ENCODE measurements at places on chromosomes 2 and 18.

DNA sequence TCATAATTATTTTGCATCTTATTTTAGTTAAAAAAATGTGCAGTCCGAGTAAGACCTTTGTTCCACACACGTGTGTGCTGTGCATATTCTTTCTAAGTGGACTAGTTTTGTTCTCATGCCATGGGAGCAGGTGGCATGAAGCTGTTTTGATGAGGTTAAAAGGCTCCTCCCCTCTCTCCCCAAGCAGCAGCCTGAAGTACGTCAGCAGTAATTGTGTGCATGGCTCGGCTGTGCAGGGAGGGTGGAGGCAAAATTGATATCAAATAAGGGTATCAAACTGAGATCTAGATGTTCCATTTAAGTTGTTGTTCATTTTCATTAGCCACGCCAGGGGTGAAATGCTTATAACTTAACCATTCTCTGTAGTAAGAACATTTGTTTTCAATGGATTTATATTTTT lies at the start of gene NYAP2:
NYAP2 (plus strand) TSS at position 207 of the 400 bp plus-strand sequence. CDS start 9,171 bp downstream, outside the sequence.
- peak; percentile 64 for DNase-seq

GRCh38 chr2:240705204-240705791 lies 13.6 kb downstream of the AQP12A start:
- DNase-seq: no peak

- no peak for DNase-seq
Measured at GRCh38 chr2:64296695-64297346, 152.6 kb upstream of the PELI1 start.

DNA sequence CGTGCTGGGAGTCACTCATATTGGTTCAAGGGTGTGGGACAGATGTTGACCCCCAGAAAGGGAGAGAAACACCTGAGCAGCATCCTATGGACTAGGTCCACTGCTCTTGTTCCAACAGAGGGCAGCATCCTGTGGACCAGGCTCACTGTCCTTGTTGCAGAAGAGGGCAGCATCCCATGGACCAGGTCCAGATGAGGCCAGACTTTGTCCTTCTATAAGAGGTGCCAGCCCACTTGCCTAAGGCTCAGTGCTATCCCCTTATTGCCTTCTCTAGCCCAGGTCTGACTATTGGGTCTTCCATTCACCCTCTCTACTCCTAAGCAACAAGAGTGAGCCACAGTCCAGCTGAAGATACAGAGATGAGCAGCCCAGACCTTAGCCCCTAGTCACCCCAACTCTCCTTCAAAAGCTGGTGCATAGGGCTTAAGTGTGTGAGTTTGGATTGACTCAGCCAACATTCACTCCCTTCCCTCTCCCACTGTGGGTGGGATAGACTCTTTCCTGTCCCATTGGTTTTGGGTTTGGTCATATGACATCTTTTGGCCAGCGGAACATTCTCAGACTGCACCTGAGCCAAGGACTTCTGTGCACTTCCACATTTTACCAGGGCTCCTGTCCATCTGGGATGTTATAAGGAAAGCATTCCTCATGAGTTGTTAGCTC lies 132.4 kb upstream of the GPC1 start:
- DNase-seq: no peak

- no peak for DNase-seq
Measured at GRCh38 chr18:23243178-23243577, 107.9 kb downstream of the CABLES1 start.

- DNase-seq: peak; percentile 21
Measured at GRCh38 chr18:37403100-37403781, 162.4 kb downstream of the CELF4 start.

- no peak for DNase-seq
Measured at GRCh38 chr2:111900859-111901258, 2.5 kb downstream of the MERTK start.

GRCh38 chr2:218607436-218608115 lies at the start of gene PLCD4:
TSS of gene PLCD4 (plus strand) at chr2:218607899. CDS start at chr2:218615740, 7,841 bp downstream.
- DNase-seq: no peak

GRCh38 chr2:163319006-163319405 lies 416.8 kb downstream of the FIGN start:
- DNase-seq: no peak

GRCh38 chr2:195649629-195650190 lies 7.3 kb upstream of the SLC39A10 start:
- DNase-seq: no peak

GRCh38 chr2:86398500-86399474 lies 42.4 kb upstream of the KDM3A start:
- DNase-seq: no peak

DNA sequence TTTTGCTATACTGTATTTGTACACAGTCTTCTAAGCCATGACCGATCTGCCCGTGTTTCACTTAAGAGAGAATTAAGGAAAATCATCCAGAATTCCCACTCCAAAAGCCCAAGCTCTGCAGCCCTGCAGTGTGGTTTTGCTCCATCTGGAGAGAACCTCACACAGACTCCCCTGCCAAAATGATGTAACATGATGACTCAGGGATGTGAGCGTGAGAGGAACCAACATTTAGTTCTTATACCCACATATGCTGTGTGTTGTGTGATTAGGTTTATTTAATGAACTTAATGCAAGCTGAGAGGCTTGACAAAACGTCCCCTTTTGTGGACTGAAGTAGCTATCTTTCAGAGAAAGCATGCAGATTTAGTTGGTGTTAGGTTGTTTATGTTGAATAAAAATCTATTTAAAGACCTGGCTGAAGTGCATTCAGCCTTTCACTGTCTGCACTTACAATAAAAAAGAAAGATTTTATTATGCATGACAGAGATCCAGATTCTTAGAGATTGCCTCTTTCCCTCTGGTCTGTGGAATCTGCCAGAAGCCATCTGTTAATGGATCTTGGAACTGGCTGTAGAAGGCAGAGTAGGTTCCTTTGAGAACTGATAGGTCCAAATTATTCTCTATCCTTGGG lies 6.3 kb downstream of the RAB12 start:
- peak; percentile 53 for DNase-seq

- no peak for DNase-seq
Measured at GRCh38 chr18:64807560-64807959, 658.7 kb upstream of the LINC00305 start.

GRCh38 chr2:128818704-128819491 lies 500.2 kb upstream of the HS6ST1 start:
- no peak for DNase-seq

DNA sequence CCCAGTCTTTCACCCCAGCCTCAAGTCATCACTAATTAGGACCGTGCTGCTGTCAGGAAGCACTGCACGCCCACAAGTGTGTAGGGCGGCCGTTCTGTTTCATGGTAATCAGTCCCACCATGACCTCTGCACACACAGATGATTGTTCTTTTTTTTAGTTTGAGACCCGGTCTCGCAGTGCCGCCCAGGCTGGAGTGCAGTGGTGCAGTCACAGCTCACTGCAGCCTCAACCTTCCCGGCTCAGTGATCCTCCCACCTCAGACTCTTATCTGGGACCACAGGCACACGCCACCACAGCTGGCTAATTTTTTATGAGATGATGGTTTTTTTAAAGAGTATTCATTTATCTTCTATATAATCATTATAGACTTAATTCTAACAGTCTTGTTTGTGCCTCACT lies 1.8 kb upstream of the IAH1 start:
- DNase-seq: no peak

- DNase-seq: no peak
Measured at GRCh38 chr18:46386788-46387187, 270.2 kb downstream of the LOXHD1 start.

DNA sequence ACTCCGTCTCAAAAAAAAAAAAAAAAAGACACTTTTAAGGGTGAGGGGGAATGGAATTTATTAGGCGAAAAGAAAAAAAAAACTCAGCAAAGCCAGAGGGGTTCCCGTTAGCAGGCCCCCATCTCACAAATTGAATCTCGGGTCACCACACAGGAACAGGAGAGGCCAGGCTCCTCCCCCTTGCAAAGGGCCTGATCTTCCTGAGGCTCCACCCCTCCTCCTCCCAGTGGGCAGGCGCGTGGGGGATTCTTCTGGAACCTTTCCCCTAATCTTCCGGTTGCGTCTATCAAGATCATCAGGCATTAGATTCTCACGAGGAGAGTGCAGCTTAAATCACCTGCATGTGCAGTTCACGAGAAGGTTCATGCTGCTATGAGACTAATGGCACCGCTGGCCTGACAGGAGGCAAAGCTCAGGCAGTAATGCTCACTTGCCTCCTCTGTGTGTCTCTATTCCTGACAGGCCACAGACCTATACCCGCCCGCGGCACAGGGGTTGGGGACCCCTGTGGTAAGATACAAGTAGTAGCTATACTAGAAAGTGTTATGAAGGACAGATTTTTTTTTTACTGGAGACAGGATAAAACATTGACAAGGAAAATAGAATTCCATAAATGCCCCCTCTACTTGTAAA lies 45.8 kb downstream of the TAF4B start:
- no peak for DNase-seq

- no peak for DNase-seq
Measured at GRCh38 chr18:25247725-25248124, 104.2 kb downstream of the ZNF521 start.

DNA sequence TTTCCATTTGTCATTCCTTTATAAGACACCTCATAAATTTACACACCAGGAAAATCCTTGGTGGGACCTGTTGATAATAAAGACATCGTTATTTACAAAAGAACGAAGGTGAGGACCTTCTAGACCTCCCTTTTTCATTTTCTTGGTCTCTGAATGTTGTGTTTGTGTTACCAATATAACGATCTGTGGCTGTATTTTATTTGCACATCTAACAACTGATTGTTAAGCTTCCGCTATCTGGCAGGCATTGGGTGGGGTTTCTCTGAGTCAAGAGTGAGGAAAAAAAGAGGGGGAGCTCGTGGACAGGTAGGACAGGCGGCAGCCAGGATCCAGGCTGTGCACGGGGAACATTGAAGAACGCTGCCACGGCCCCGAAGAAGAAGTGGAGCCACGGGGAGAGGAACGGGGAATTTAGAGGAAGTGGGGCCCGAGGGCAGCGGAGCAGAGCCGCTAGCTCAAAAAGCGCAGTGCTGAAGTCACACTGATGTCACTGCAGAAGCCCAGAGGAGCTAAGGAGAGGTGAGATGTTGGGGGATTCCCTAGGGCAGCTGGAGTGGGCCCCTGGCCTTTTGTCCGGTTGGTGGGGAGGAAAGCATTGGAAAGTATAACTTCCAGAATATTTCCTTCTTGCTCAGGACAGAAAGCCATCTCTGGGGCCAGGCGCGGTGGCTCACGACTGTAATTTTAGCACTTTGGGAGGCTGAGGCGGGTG lies 20.9 kb upstream of the DNMT3A start:
- no peak for DNase-seq

DNA sequence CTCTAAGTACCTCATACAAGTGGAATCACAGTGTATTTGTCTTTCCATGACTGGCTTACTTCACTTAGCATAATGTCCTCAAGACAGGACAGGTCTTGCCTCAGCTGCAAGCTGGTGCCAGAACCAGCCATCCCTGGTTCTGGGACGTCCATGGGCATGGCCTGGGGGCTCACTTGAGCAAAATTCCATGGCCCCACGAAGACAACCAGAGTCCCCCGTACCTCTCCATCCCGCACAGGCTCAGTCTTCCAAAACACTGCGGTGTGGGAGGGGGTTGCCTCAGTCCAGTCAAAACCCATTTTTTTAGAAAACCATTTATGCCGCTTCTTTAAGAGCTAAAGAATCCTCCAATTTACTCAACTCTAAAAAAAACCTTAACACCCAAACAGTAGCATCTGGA lies 21.7 kb upstream of the CABLES1 start:
- DNase-seq: peak; percentile 5

GRCh38 chr2:85545780-85546240 lies 6.8 kb downstream of the MAT2A start:
- DNase-seq: no peak

DNA sequence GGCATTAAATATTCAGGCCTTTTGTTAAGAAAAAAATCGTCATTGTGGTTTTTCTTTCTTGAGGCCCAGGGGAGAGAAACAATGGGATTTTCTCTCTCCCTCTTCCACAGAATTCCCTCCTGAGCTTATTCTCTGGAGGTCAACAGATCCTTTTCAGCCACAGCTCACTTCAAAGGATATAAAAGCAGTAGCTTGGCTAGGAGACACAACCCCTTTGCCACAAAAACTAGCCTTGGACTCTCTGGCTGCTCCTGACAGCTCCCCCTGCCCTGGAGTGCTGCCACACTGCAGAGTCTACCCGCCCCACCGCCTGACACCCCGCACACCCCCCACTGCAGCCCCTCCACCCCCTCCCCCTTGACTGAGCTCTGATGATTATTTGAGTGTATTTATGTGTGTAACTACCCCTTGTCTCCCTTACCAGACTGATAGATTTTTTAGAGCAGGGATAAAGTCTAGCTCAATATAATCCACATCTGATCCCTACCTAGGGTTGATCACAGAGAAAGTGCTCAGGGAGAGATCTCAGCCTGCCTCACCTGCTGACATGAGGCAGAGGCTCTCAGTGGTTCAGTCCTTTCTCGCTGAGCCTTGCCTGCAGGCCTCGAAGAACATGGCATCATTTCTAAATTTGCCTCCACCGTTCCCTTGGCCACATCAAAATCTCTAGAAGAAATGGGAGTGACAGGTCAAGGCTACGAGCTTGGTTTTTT lies 132.2 kb upstream of the SP5 start:
- no peak for DNase-seq
